ENCODE measurements at places on chromosomes 16 and 17. TPM values are rescaled to one million over a fixed set of nuclear protein-coding genes. Genes with fewer than 3 reads are reported as not detected.

SLC22A31 gene
- total RNA-seq = 0.50 TPM

COG4 gene
- 76.0 TPM for total RNA-seq

CRYBA1 gene
- total RNA-seq = not detected

DPEP2 gene
- total RNA-seq = not detected

TUBG2 gene
- total RNA-seq = 12.0 TPM

MTMR4 gene
- 53.8 TPM for total RNA-seq

NPIPA7 gene
- total RNA-seq = 0.78 TPM

TPSG1 gene
- not detected for total RNA-seq

DUSP3 gene
- 68.1 TPM for total RNA-seq

PDE6G gene
- total RNA-seq = not detected

HIRIP3 gene
- 5.9 TPM for total RNA-seq

IGFALS gene
- total RNA-seq = 0.17 TPM

TBC1D3B gene
- total RNA-seq = 4.9 TPM

SLC2A4 gene
- 0.10 TPM for total RNA-seq

TBC1D3 gene
- total RNA-seq = not detected

TEX14 gene
- total RNA-seq = 0.03 TPM

HS3ST6 gene
- total RNA-seq = not detected

CCL7 gene
- 3.7 TPM for total RNA-seq

RGS9 gene
- 1.1 TPM for total RNA-seq

AANAT gene
- not detected for total RNA-seq

NT5M gene
- total RNA-seq = 1.3 TPM

ASPA gene
- total RNA-seq = 0.07 TPM

NFATC2IP gene
- total RNA-seq = 17.7 TPM

SRCIN1 gene
- not detected for total RNA-seq

LIMD2 gene
- total RNA-seq = 9.0 TPM

MFAP4 gene
- 39.1 TPM for total RNA-seq

KRT15 gene
- total RNA-seq = 0.13 TPM

HP gene
- total RNA-seq = 0.20 TPM

STH gene
- not detected for total RNA-seq

SLC6A4 gene
- total RNA-seq = 4.0 TPM

NCOR1 gene
- 125 TPM for total RNA-seq

SLC4A1 gene
- not detected for total RNA-seq

HBA1 gene
- total RNA-seq = not detected

PRSS53 gene
- total RNA-seq = 6.0 TPM

KAT8 gene
- 41.6 TPM for total RNA-seq

SCRN2 gene
- 29.8 TPM for total RNA-seq

CCL8 gene
- 0.20 TPM for total RNA-seq

HLF gene
- not detected for total RNA-seq

CACNG4 gene
- not detected for total RNA-seq

RBFOX1 gene
- total RNA-seq = not detected

OR4D1 gene
- not detected for total RNA-seq

CLEC19A gene
- total RNA-seq = not detected

KATNIP gene
- total RNA-seq = 30.7 TPM

IGF2BP1 gene
- 4.3 TPM for total RNA-seq

OR3A3 gene
- not detected for total RNA-seq

Measured in smooth muscle cell of the pulmonary artery (primary cell).